Stimulated activated CD4-positive, alpha-beta T cell treated with anti-CD3 and anti-CD28 coated beads, TNF-alpha, amount 100 ng/mL, for 48 hours (primary cell): ENCODE measurements at places on chromosomes 5 and 9.

GRCh38 chr5:78576376-78576775 is 72.2 kb downstream of the LHFPL2 start:
- DNase-seq, result no peak

DNA sequence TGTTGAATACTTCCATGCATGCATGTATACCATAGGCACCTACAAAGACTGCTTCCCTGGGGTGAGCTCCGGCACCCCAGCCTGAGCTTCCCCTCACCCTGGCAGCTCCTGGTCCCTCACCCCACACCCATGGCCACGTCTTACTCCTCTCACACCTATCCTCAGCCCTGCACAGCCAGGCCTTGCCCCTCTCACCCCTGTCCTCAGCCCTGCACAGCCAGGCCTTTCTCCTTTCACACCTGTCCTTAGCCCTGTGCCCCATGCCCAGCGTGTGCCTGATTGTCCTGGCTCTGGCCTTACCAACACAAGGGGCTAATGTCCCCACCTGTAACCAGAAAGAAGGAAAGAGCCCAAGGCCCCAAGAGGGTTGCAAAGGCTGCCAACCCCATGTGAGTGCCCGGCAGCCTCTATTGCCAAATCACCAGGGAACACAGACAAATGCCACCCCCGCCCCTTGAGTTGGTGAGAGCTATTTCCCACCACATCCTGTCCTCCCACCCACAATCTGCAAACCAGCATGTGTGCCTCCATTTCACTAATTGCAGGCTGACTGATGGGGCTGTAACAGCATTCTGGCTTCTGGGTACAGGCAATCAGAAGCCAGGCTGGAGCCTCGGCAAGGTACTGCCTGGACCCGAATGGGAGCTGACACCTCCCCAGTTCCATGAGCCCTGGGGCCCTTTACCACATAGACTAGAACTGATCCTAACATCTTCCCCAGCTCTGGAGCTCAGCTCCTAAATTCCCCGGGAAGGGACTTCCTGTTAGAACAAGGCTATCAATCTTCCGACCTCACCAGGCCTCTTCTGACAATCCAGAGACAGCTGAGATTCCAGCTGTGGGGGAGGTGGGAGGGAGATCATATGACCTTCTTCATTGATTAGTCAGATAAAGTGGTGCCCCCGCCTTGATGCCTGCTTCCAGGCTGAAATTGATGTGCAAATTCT is 78.2 kb downstream of the FAM114A2 start:
- no peak for DNase-seq

- no peak for DNase-seq
Measured at GRCh38 chr5:180920710-180921109, 21.8 kb downstream of the BTNL8 start.

GRCh38 chr5:10272053-10272874 is 22.2 kb downstream of the CCT5 start:
- DNase-seq, result no peak

DNA sequence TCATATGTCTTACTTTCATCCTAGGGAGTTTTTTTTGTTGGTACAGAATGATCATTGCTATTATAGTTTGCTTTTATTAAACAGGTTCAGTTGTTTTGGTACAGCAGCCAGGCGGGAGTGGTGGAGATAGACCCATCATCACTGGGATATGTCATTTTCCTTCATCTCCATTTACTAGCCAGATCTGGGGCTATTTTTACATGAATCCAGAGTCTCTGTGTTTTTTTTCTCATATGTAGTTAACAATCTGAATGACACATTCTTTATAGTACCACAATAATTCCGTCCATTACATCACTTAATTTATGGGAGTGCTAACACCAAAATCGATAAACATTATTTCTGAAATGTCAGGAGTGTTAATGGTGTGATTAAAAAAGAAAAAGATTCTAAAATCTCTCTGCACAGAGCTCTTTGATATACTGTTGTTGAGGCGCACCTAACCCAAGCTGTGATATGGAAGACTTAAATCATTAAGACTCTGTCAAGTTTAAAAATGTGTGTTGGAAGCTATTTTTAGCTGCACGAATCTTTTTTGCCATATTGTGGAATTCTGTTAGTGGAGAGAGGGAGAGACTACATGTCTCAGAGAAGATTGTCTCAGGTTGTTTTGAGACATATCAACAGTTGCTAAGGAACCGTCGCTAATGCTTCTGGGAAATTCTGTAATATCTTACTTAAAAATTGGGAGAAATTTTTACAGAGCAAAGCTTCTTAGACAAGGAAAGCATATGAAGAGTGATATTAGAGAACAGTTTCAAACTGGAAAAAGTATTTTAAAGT is 59.6 kb downstream of the RPS23 start:
- no peak for DNase-seq

GRCh38 chr9:20417373-20418080 is 204.8 kb downstream of the MLLT3 start:
- DNase-seq, result no peak

- no peak for DNase-seq
Measured at GRCh38 chr9:15612962-15613361, 60.1 kb downstream of the CCDC171 start.
